CD4-positive, CD25-positive, alpha-beta regulatory T cell (primary cell): ENCODE measurements at places on chromosomes 16 and 17.

DNA sequence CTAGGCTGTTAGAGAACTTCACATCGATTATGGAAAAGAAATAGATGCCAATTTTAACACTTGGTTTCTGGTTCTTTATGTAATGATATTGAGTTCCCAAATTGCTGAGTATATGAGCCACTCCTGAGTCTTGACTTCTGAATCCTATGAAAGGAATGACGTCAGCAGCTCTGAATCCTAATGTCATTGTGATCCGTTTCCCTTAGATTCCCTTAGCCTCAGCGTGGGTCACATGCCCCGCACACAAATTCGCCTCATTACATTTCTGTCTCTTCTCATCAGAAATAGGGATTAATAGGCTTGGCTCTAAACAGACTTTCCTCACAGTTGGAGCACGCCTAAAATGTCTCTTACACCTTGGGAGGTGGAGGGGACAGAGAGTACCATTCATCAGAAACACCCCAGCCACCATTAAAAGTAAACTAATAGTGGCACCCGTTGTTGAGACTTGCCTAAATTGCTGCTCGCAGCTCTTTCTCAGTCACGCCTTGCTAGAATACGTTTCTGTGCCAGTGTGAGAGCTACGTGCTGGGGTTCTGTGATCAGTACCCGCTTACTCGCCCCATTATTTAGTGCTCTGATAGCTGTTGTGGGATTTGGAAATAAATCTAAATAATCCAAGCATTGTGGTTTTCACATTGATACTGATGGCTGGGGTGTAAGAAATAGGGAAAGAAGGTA lies 7.1 kb downstream of the MRM3 start:
- H3K27me3 ChIP-seq: no peaks in the 10 kb centered on the region
- H3K36me3 ChIP-seq: peaks cover 64% of the 10 kb centered on the region
- DNase-seq: no peak
- H3K4me3 ChIP-seq: no peak overlapping the region
- no peak overlapping the region for H3K27ac ChIP-seq
- H3K4me1 ChIP-seq: peaks cover 2% of the 10 kb centered on the region

DNA sequence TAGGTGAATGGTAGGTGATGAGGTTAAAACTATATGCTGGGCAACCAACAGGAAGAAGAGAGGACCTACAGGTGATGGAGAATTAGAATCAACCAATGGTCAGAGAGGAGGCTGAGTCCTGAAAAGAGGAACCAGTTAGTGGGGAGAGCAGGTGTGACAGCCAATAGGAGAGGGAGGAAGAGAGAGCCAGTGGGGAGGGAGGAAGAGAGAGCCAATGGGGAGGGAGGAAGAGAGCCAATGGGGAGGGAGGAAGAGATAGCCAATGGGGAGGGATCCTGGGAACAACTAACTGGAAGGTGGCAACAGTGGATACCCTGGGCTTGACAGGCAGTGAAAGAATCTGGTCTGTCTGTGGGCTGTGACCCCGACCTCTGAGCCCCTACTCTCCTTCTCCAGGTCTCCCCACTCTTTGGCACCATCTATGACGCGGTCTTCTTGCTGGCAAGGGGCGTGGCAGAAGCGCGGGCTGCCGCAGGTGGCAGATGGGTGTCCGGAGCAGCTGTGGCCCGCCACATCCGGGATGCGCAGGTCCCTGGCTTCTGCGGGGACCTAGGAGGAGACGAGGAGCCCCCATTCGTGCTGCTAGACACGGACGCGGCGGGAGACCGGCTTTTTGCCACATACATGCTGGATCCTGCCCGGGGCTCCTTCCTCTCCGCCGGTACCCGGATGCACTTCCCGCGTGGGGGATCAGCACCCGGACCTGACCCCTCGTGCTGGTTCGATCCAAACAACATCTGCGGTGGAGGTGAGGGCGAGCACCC lies 3.7 kb downstream of the GUCY2D start:
- peaks cover 7% of the 10 kb centered on the region for H3K4me1 ChIP-seq
- H3K4me3 ChIP-seq: no peak overlapping the region
- H3K27me3 ChIP-seq: peaks cover 12% of the 10 kb centered on the region
- no peaks in the 10 kb centered on the region for H3K36me3 ChIP-seq

GRCh38 chr16:68427649-68428303 lies 20.5 kb downstream of the SMPD3 start:
- H3K4me1 ChIP-seq: peaks cover 17% of the 10 kb centered on the region
- H3K27me3 ChIP-seq: no peaks in the 10 kb centered on the region
- H3K4me3 ChIP-seq: no peak overlapping the region
- no peaks in the 10 kb centered on the region for H3K36me3 ChIP-seq
- no peak for DNase-seq

DNA sequence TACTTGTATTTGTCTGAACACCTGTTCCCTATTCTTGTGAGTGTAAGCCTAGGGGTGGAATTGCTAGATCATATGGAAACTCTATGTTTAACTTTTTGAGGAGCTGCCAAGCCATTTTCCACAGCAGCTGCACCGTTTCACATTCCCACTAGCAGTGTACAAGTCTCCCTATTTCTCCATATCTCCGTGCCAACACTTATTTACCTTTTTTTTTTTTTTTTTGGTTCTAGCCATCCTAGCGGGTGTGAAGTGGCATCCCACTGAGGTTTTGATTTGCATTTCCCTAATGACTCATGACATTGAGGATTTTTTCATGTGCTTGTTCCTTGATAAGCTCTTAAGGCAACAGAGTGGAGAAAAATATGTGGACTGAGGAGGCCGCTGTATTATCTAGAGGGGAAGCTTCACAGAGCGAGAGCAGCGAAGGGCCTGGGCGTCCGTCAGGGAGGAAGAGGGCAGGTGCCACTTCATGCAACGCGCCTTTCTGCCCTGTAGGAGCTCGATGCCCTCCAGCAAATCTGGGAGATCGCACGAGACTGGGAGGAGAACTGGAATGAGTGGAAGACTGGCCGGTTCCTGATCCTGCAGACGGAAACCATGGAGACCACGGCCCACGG lies 50.0 kb downstream of the DNAH2 start:
- no peaks in the 10 kb centered on the region for H3K36me3 ChIP-seq
- no peaks in the 10 kb centered on the region for H3K4me1 ChIP-seq
- H3K4me3 ChIP-seq: no peak overlapping the region
- no peak overlapping the region for H3K27ac ChIP-seq

- H3K36me3 ChIP-seq: peaks cover 95% of the 10 kb centered on the region
- H3K27me3 ChIP-seq: no peaks in the 10 kb centered on the region
Observed at GRCh38 chr16:28110479-28110878, 47.0 kb upstream of the GSG1L start.

GRCh38 chr17:1820528-1821252 lies 9.0 kb downstream of the SMYD4 start:
- peaks cover 15% of the 10 kb centered on the region for H3K4me1 ChIP-seq
- no peak overlapping the region for H3K27ac ChIP-seq
- H3K36me3 ChIP-seq: peaks cover 14% of the 10 kb centered on the region
- DNase-seq: no peak

GRCh38 chr16:27792486-27793248 lies 242.7 kb downstream of the KATNIP start:
- no peak for DNase-seq
- no peaks in the 10 kb centered on the region for H3K27me3 ChIP-seq
- H3K36me3 ChIP-seq: no peaks in the 10 kb centered on the region
- no peak overlapping the region for H3K27ac ChIP-seq
- no peaks in the 10 kb centered on the region for H3K4me1 ChIP-seq
- H3K4me3 ChIP-seq: no peak overlapping the region

GRCh38 chr17:70059071-70059470 lies 16.0 kb upstream of the KCNJ16 start:
- no peak overlapping the region for H3K4me3 ChIP-seq
- no peak overlapping the region for H3K27ac ChIP-seq
- no peaks in the 10 kb centered on the region for H3K36me3 ChIP-seq
- no peak for DNase-seq
